ENCODE measurements at places on chromosomes 2 and 18. TPM values are rescaled to one million over a fixed set of nuclear protein-coding genes. Genes with fewer than 3 reads are reported as not detected.
A peak's percentile ranks its signal among the peaks of the same experiment; 100 is the strongest.

DNA sequence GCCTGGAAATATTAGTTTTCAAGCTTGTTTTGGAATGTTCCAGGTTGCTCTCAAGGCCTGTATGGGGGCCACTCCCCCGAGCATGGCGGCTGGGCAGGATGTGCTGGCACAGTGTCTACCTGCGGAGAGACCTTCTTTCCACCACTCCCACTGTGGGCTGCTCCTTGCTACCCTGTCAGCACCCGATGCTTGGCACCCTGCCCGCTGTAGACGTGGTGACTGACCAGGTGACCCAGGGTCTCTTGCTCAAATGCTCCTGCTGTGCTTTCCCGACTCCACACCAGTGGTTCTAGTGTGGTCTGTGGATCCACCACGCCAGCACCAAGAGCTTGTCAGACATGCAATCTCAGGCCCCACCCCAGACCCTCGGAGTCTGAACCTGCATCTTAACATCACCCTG lies 213.3 kb downstream of the SH3BP4 start:
- DNase-seq: no peak
- peaks cover 51% of the 10 kb centered on the region for H3K27me3 ChIP-seq
- H3K27ac ChIP-seq: no peak overlapping the region
- H3K4me3 ChIP-seq: no peak overlapping the region
- peaks cover 4% of the 10 kb centered on the region for H3K36me3 ChIP-seq

- no peaks in the 10 kb centered on the region for H3K36me3 ChIP-seq
- DNase-seq: no peak
- no peaks in the 10 kb centered on the region for H3K27me3 ChIP-seq
- peaks cover 13% of the 10 kb centered on the region for H3K4me1 ChIP-seq
- peak overlapping the region; percentile 79 for H3K4me3 ChIP-seq
Measured at GRCh38 chr2:219396863-219397457, 9.2 kb upstream of the DNPEP start.

GRCh38 chr2:126322342-126322741 lies 333.6 kb upstream of the GYPC start:
- no peaks in the 10 kb centered on the region for H3K36me3 ChIP-seq
- no peak overlapping the region for H3K27ac ChIP-seq
- no peak for DNase-seq
- peaks cover 14% of the 10 kb centered on the region for H3K27me3 ChIP-seq

- H3K27me3 ChIP-seq: peaks cover 70% of the 10 kb centered on the region
- peak overlapping the region; percentile 29 for H3K27ac ChIP-seq
- no peak for DNase-seq
Measured at GRCh38 chr2:230893841-230894781, 29.4 kb downstream of the ITM2C start.

- peaks cover 4% of the 10 kb centered on the region for H3K4me1 ChIP-seq
- peaks cover 3% of the 10 kb centered on the region for H3K36me3 ChIP-seq
- no peak overlapping the region for H3K27ac ChIP-seq
- peaks cover 26% of the 10 kb centered on the region for H3K27me3 ChIP-seq
- no peak overlapping the region for H3K4me3 ChIP-seq
Measured at GRCh38 chr2:99085421-99085820, 56.1 kb upstream of the C2orf15 start.

DNA sequence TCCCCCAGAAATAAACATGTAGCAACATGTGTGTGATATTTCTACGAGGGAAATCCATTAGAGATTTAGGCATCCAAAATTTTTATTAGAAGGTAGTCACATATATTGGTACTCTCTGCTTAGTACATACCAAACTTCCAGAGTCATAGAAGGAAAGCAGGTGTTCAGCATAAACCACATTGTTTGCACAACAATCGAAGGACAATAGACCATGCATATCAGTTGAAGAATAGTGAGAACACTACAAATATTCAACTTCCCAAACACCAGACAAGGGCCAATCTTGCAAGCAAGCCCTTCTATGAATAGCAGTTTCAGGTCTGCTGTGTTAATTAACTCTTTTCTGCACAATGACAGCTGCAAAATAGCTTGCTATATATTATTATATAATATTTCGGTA lies 702.2 kb downstream of the ERBB4 start:
- no peaks in the 10 kb centered on the region for H3K27me3 ChIP-seq
- no peaks in the 10 kb centered on the region for H3K4me1 ChIP-seq
- H3K36me3 ChIP-seq: no peaks in the 10 kb centered on the region

DNA sequence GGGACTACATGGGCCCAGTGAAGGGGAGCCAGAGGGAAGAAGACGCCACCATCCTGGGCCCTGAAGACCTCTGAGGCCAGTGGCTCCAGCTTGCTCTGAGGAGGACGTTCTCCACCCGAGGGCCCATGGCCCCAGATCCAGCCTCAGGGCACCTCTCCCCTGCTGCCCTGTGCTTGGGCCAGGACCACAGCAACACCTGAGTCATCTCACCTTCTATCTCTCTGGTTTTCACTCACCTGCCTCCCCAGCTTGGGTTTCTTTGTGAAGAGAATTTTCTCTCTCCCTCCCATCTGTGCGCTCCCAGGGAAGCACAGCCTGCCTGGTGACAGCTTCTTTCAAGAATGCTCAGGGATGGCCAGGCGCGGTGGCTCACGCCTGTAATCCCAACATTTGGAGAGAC lies 19.8 kb downstream of the ZFP36L2 start:
- no peaks in the 10 kb centered on the region for H3K36me3 ChIP-seq
- H3K27ac ChIP-seq: peak overlapping the region; percentile 43
- H3K27me3 ChIP-seq: no peaks in the 10 kb centered on the region
- H3K4me3 ChIP-seq: no peak overlapping the region

DNA sequence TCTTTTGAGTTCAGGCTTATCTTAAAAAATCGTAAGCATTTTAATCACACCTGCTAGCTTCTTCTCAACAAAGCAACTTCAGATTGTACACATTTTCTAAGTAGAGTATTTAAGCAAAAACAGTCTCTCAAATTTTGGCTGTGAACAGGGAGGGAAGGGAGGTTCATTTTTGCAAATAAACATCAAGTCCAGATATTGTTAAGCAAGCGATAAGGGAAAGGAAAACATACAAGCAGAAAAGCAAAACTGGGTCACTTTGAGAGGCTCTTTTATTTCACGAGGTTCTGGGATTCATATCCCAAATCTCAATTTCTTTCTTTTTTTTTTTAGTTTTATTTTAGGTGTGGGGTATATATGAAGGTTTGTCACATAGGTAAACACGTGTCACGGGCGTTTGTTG lies 79.9 kb downstream of the SLC25A12 start:
- H3K4me1 ChIP-seq: peaks cover 4% of the 10 kb centered on the region
- no peak overlapping the region for H3K27ac ChIP-seq
- no peaks in the 10 kb centered on the region for H3K27me3 ChIP-seq
- no peak overlapping the region for H3K4me3 ChIP-seq
- no peak for DNase-seq
- H3K36me3 ChIP-seq: peaks cover 7% of the 10 kb centered on the region

DNA sequence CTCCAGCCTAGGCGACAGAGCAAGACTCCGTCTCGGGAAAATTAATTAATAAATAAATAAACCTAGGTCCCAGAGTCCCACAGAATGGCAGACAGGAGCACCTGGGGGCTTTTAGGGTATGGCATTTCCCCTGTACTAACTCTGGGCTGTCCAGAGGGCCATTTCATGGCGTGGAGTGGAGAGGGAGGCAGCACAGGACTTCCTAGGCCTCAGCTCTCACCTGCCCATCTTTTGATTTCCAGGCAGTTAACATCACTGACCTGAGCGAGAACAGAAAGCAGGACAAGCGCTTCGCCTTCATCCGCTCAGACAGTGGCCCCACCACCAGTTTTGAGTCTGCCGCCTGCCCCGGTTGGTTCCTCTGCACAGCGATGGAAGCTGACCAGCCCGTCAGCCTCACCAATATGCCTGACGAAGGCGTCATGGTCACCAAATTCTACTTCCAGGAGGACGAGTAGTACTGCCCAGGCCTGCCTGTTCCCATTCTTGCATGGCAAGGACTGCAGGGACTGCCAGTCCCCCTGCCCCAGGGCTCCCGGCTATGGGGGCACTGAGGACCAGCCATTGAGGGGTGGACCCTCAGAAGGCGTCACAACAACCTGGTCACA lies 5.1 kb downstream of the IL1RN start:
- no peak overlapping the region for H3K27ac ChIP-seq
- no peak for DNase-seq
- H3K36me3 ChIP-seq: peaks cover 2% of the 10 kb centered on the region
- peaks cover 9% of the 10 kb centered on the region for H3K4me1 ChIP-seq
- peaks cover 5% of the 10 kb centered on the region for H3K27me3 ChIP-seq

- H3K27me3 ChIP-seq: no peaks in the 10 kb centered on the region
- DNase-seq: no peak
- H3K4me1 ChIP-seq: peaks cover 7% of the 10 kb centered on the region
- H3K27ac ChIP-seq: peak overlapping the region; percentile 61
Measured at GRCh38 chr2:231167745-231168459, 30.5 kb upstream of the ARMC9 start.

DNA sequence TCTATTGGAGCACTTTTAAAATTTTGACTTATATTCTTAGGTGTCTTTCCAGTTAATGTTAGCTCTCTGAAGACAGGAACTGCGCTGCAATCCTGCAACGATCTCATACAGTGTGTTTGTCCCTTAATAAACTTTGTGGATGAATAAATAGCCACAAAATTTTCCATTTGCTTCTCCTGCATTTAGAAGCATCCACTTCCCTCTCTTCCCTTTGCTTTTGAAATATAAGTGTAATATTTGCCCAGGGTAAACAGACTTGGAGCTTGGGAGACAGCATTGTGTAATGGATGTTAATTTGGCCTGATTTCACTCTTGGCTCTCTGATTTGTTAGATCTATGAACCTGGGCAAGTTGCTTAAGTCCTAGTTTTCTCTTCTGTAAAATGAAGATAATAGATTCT lies 58.2 kb upstream of the CD28 start:
- DNase-seq: no peak
- H3K4me3 ChIP-seq: no peak overlapping the region
- H3K27ac ChIP-seq: no peak overlapping the region
- no peaks in the 10 kb centered on the region for H3K36me3 ChIP-seq

DNA sequence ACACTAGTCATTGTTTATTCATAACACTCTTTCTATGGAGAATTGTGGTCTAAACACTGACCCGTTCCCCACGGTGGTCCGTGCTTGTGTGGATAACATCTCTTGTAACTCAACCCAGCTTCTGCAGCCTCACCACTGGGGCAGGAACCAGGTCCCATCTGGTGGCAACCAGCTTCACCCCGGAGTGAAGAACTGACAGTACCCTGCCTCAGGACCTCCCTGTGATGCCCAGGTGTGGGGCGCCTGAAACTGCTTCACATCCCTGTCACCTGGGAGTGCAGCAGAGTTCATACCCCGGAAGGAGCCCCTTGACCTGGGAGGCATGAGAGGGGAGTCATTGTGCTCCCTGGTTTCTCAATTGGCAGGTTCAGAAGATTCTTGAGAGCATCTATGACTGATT lies 81.1 kb downstream of the LONRF2 start:
- no peak overlapping the region for H3K27ac ChIP-seq
- H3K4me3 ChIP-seq: no peak overlapping the region
- peaks cover 7% of the 10 kb centered on the region for H3K27me3 ChIP-seq
- DNase-seq: no peak

- no peaks in the 10 kb centered on the region for H3K27me3 ChIP-seq
- H3K4me1 ChIP-seq: peaks cover 17% of the 10 kb centered on the region
- no peak overlapping the region for H3K4me3 ChIP-seq
- no peak for DNase-seq
Measured at GRCh38 chr2:3403587-3404334, 24.3 kb downstream of the TRAPPC12 start.

DNA sequence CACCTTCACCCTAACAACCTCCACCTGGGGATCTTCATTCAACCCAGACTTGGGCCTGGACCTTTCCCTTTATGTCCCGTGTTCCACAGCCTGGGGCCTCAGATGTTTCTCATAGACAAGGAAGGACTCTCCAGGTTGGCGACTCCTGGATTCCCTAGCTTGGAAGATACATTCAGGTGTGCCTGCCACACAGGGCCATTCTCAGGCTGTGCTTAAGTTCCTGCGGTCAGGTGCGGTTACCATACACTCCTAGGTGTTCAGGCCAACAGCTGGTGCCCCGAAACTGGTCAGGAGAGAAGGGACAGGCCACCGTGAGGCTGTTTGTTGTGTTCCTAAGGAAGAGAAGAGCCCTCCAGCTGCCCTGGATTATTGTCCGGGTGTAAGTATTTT lies 15.6 kb downstream of the SLC4A3 start:
- H3K4me3 ChIP-seq: no peak overlapping the region
- peaks cover 6% of the 10 kb centered on the region for H3K4me1 ChIP-seq
- DNase-seq: no peak
- peaks cover 74% of the 10 kb centered on the region for H3K27me3 ChIP-seq
- no peak overlapping the region for H3K27ac ChIP-seq

- H3K4me3 ChIP-seq: peak overlapping the region; percentile 51
- peaks cover 48% of the 10 kb centered on the region for H3K4me1 ChIP-seq
- no peaks in the 10 kb centered on the region for H3K36me3 ChIP-seq
- no peak for DNase-seq
Measured at GRCh38 chr2:196233805-196234475, 62.6 kb upstream of the STK17B start.

- H3K4me1 ChIP-seq: peaks cover 5% of the 10 kb centered on the region
- no peak overlapping the region for H3K4me3 ChIP-seq
- peaks cover 7% of the 10 kb centered on the region for H3K27me3 ChIP-seq
Measured at GRCh38 chr2:180614776-180615175, 365.6 kb upstream of the UBE2E3 start.

DNA sequence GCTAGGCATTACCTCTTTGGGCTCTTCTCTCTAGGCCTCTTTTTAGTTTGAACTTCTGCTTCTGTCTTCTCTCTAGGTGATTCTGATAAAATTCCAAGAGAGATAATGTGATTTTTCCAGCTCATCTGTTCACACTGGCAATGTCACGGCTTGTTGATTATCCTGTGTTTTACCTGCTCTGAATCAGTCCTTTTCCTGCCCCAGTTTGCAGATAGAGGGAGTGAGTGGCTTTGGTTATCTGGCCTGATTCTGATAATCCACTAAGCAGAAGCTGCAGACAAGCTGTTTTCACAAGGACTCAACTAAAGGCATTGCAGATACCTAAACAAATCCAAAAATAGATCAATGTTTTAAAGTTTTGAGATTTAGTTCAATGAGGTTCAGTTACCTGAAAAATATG lies 111.9 kb downstream of the DCC start:
- no peak for DNase-seq
- no peaks in the 10 kb centered on the region for H3K4me1 ChIP-seq
- no peaks in the 10 kb centered on the region for H3K36me3 ChIP-seq
- H3K27ac ChIP-seq: no peak overlapping the region
- no peak overlapping the region for H3K4me3 ChIP-seq

DNA sequence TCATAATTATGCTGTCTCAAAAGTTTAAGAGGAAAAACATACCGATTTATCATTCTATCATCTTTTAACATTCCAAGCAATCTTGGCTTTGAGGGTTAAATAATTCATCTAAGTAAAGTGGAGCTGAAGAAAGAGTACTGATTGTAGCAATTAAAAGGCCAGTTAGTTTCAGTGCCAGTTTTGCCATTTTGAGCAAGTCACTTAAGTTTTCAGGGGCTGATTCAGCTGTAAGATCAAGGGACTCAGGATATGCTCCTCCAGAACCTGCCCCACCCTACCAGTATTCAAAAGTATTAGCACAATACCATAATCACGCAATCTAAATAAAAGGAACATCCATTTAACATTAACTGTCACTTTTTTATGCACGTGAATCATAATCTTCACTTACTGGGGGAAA lies 1.9 kb downstream of the SS18 start:
- DNase-seq: no peak
- H3K27me3 ChIP-seq: no peaks in the 10 kb centered on the region
- H3K27ac ChIP-seq: peak overlapping the region; percentile 97
- peak overlapping the region; percentile 92 for H3K4me3 ChIP-seq
- H3K36me3 ChIP-seq: no peaks in the 10 kb centered on the region

- DNase-seq: peak; percentile 11
- H3K27ac ChIP-seq: no peak overlapping the region
- peak overlapping the region; percentile 73 for H3K4me3 ChIP-seq
- H3K4me1 ChIP-seq: peaks cover 6% of the 10 kb centered on the region
- peaks cover 78% of the 10 kb centered on the region for H3K27me3 ChIP-seq
Measured at GRCh38 chr2:229714736-229715541, 584 bp upstream of the DNER start.

Gene NEU2
- not detected for total RNA-seq

Gene C2orf78
- not detected for total RNA-seq

Gene OTOF
- 0.87 TPM for total RNA-seq

Gene EDAR
- total RNA-seq: 0.37 TPM

Gene INHBB
- total RNA-seq: not detected

Gene BARD1
- 5.5 TPM for total RNA-seq

Measured in T-helper 17 cell (primary cell).